DMS53 (cell line): ENCODE measurements at places on chromosomes 1 and 21.

DNA sequence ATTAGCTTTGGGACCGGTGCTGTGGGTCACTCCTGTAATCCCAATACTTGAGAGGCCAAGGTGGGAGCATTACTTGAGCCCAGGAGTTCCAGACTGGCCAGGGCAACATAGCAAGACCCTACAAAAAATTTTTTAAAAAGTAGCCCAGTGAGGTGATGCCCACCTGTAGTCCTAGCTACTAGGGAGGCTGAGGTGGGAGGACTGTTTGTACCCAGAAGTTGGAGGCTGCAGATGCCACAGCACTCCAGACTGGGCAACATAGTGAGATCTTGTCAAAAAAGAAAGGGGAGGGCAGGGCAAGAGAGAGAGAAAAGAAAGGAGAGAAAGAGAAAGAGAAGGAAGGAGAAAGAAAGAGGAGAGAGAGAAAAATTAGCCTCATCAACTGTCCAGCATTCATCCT is 6.3 kb downstream of the ITSN1 start:
- no peak for DNase-seq

DNA sequence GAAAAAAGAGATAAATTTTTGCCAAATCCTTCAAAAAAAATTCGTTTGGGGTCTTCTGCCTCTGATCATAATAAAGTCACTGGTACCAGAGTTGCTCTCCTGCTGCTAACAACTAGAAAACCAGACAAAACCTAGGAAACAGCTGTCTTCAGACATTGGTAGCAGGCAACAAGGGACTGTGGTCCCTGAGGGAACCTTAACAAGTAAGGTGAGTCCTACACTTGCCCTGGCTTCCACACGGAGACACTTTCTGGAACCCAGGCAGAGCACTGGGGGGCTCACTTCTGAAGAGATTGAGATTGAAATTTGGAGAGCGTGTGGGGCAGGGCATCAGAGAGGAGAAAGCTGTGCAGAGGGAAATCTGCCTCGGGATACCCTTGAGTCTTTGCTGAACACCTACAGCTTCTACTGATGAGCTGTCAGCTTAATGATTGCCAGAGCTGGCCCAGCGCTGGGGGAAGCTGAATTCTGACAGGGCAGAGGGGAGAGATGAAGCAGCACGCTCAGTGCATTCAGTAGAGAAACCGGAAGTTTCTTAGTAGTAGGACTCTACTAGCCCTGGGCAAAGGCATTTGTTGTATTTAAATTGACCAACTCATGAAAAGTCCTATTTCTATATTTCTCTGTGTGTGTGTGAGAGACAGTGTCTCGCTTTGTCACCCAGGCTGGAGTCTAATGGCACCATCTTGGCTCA is 18.5 kb upstream of the FAM89A start:
- peak; percentile 75 for DNase-seq

- no peak for DNase-seq
These were observed 94.8 kb downstream of the DAB1 start for GRCh38 chr1:57329001-57329527.

- DNase-seq: peak; percentile 96
These were observed 103.9 kb upstream of the DUSP10 start for GRCh38 chr1:221845650-221846371.

GRCh38 chr1:11730429-11730891 is 5.5 kb upstream of the AGTRAP start:
- DNase-seq: no peak

DNA sequence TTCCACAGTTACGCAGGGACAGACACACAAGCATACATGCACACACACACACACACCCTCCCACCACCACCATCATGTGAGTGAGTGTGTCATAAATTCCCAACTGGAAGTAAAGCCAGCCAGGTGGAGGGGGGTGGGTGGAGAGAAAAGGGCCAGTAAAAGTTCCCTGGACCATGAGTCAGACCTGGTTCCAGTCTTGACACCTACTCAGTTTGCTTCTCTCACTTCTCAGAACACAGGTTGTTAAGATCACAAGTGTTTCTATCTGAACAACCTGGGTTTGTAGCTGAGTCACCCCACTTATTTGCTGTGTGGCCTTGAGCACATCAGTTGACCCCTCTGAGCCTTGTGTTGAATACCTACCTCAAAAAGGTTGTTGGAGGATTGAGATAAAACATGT is 9.6 kb downstream of the EPHA10 start:
- peak; percentile 40 for DNase-seq

- DNase-seq: peak; percentile 27
These were observed 212.2 kb upstream of the RAB4A start for GRCh38 chr1:229058729-229059128.

GRCh38 chr1:108502624-108503023 is 52.5 kb downstream of the NBPF6 start:
- DNase-seq: no peak

DNA sequence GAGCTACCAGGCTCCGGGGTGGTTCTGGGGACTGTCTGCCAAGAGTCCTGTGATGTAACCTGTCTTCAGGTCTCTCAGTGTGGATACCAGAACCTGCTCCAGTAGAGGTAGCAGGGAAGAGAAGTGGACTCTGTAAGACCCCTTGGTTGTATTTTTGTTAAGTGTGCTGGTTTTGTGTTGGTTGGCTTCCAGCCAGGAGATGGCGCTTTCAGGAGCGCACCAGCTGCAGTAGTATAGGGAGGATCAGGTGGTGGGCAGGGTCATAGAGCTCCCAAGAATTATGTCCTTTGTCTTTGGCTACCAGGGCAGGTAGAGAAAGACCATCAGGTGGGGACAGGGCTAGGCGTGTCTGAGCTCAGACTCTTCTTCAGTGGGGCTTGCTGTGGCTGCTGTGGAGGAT is 1147.2 kb upstream of the ADGRL4 start:
- no peak for DNase-seq

- DNase-seq: peak; percentile 34
These were observed 10.5 kb upstream of the LELP1 start for GRCh38 chr1:153192697-153193096.

GRCh38 chr1:216983823-216984222 is 260.6 kb upstream of the ESRRG start:
- DNase-seq: no peak

DNA sequence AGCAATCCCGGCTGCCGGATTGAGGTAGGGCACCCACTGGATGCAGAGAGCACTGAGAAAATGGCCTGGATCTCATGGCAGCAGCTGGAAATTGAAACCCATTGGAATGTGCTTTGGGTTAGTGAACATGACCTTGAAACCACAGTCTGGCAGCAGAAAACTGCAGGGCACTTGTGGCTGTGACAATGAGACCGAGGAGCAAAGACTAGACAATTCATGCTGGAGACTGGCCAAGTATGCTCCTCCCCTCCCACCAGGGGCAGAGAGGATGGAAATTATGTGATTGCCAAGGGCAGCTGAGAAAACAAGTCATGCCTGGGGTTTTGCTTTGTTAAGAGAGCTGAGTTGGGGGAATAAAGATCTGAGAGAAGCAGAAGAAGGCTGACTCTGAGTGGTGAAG is 60.7 kb downstream of the ZNF697 start:
- peak; percentile 21 for DNase-seq

- DNase-seq: no peak
These were observed 274.6 kb upstream of the TMEM51 start for GRCh38 chr1:14878951-14879350.

DNA sequence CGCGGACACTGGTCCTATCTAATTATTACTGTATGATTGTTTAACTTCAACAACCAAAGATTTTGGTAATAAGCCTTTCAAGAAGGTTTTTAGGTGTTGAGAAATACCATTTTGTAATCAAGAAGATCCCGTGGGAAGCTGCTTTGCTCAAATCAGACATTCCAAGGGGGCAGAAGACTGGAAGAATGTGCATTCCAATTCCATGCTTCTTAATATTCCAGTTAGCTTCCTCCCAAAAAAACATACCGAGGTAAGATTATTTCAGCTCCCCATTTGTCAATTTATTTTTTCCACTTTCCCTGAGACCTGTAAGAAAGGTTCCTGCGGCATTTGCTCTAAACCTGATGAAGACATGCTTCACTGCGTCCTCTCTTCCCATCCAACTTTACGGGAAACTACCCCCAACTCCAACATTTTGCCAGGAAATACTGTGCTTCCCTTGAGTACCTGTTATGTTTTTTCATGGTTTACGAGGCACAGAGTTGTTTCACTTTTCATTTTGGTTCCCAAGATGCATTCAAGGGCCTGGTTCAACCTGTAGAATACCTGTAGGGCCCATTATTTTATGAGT is 4.1 kb downstream of the CNN3 start:
- no peak for DNase-seq

DNA sequence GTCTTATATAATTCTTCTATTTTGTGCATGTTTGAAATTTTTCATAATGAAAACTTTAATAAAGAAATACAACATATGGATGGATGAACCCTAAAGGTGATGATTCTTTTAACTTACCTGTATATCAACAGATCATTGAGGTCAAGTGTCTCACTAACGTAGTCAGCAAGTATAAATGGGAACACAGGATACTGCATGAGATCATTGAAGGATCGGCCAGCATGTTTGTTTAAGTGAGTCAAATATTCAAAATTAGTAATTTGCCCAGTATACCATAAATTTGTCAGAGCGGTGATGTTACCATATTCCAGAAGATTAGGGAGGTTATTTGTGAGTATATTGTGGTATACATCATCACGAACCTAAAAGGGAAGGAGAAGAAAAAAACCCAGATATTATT is 71.0 kb upstream of the GNG4 start:
- DNase-seq: peak; percentile 89

DNA sequence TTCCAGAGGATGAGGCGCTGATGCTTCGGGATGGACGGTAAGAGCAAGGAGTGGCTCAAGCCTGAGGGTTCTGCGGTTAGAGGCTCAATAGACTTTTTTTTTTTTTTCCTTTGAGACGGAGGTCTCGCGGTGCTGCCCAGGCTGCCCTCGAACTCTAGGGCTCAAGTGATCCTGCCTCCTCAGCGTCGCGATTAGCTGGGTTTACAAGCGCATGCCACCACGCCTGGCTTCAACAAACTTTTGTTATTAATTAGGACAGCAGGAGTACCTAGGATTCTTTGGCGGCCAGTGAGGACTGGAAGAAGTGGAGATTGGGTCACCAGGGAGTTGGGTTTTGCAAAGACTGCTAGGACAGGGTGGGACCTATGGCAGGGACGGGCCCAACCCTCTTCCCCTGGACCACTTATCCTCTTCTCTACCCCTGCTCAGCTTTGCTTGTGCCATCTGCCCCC is 587 bp downstream of the SCNM1 start:
- DNase-seq: peak; percentile 63

GRCh38 chr1:85911742-85912141 is 203.5 kb upstream of the ZNHIT6 start:
- peak; percentile 23 for DNase-seq
